ENCODE measurements at places on chromosomes 5 and 9.

DNA sequence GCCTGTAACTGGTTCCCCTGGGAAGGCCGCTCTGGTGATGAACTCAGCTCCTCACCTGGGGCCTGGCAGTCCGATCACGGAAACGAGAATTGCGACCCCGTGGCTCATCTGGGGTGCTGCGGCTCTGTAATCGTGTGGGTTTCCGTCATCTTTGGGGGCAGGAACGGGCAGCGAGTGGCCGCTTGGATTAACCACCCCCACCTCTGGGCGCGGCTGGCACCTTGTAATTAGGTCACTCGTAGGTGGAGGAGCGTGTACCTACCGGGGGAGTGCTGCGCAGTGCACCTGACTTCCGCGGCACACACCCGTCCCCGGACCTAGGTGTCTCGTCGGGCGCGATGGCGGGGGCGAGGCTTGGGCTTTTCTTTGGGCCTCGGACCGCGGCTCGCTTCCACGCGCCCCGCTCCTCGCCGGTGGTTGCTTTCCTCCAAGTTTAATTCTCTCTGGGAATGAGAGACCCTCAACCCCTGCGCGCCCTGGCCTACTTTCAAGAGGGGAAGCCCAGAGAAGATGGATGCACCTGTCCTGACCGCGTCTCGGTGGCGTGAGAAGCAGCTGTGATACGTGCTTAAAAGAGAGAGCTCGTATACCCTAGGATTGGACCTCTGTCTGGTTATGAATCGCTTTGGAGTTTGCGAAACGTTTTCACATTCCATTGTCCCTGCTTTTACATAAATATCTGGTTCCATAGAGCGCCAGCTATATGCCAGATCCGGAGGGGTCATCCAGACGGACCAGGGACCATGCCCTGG is 744 bp upstream of the PPP2CA start:
- no peak for DNase-seq

GRCh38 chr5:137492331-137492730 is 6.8 kb downstream of the SPOCK1 start:
- no peak for DNase-seq

DNA sequence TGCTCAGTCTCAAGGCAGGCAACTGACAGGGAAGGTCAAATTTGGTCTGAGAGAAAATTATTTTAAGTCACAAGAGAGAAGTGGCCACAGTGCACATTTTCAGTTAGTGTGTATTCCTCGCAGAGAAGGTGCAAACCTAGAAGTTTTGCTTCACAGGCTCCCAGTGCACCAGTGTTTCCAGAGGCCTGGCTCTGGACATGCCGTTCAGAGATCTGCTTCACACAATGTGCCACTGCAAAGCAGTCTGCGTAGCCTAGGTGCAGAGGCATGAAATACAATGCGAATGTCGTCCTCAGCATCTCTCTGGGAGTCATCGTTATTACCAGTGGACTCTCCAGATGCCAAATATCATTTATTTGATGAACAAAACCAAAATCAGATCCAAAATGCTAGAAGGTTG is 147.8 kb downstream of the MAPKAP1 start:
- DNase-seq = no peak

DNA sequence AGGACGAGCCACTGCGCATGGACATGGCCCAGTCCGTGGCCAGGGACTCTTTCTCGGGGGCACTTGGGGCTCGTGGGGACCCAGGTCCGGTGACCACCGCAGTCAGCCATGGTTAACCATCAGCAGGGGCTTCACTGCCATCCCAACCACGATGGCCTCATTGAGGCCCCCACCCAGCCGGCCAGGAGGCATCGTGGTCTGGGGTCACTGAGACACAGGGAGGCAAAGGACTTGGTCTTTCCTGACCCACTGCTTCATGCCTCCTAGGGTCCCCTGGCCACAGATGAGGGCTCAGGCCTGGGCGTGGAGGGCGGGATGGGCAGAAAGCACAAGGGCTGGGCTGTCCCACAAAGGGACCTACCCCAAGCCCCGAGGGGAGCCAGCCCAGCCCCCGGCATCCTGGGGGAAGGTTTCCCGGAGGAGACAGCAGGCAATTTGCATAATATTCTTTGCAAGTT is 6.6 kb downstream of the NACC2 start:
- no peak for DNase-seq

- DNase-seq = no peak
Measured at GRCh38 chr9:942805-943580, 33.5 kb upstream of the DMRT3 start.

GRCh38 chr5:97601651-97602050 is 418.6 kb upstream of the RIOK2 start:
- no peak for DNase-seq

DNA sequence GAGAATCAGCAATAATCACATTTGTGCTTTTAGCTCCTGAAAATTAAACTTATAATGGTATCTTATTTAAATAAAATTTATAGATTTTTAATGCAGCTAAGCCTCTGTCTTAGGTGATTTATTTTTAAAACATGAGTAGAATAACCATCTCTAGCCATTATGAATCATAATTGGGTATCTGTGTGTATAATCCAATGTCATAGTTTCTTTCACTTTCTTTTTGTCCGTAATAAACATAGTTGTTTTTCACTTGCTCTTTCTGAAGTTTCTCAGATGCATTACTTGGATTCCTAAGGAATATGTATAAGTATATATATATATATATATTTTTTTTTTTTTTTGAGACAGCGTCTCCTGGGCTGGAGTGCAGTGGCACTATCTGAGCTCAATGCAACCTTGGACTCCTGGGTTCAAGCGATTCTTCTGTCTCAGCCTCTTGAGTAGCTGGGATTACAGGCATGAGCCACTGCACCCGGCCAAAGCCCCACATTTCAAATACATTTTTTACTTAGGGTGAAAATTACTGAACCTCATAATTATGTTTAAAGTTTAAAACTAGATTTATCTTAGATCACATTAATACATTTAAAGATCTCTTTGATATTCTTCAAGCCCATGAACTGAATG is 377.1 kb downstream of the PRDM9 start:
- no peak for DNase-seq

- DNase-seq = no peak
Measured at GRCh38 chr9:120630333-120630732, 50.4 kb upstream of the CDK5RAP2 start.

DNA sequence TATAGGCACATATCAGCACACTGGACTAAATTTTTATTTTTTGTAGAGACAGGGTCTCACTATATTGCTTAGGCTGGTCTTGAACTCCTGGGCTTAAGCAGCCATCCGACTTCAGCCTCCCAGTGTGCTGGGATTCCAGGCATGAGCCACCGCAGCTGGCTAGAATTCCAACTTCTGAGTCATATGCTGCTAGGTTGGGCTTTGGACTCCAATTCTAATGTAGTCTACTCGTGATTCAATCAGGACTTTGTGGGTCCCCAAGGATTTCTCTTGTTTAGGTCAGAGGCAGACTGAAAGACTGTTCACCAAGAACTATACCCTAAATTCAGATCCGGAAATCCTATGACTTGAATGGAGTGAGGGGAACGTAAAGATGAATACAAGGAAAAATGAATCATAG is 68.2 kb upstream of the CHD1 start:
- DNase-seq = no peak

DNA sequence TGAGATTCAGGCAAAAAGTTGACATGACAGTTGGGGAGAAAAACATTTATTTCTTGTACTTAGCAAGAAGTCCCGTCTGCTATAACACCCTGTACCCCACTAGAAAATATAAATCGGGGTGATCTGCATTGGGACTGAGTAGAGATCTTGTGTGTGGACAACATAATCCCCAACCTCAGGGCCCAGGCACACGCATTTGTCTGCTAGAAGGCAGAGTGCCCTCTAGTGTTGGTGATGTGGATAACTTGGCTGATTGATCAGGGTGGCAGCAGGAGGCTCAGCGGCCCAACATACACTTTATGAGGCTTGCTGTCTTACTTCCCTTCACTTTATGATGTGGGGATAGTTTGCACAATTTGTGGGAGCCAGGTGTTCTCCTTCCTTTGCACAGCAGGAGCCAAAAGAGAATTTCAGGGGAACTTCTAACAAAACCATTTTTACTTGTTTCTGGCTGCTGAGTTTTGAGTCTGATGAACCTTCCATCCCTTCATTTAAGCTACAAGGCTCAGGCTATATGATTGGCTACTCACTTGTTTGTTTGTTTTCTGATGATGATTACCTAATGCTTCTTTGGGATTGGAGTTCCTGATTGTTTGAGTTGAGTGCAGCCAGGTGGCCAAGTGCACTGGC is 263.2 kb downstream of the DMAC1 start:
- DNase-seq = no peak

DNA sequence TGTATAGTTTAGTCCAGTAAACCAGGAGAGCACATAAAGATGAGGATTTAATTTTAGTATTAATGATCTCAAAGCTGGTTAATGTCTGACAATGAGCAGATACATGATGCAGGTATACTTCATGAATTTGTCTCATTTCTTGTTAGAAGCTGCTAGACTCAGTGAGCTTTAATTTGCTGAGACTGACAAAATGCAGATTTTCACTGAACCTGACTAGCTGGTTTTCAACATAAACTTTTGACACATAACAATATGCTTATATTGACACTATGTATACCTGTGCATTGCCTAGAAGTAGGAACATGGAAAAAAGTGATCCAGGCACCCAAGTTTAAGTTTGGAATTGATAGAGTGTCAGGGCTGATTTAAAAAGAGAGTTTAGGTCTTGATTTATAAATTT is 10.8 kb downstream of the UBLCP1 start:
- no peak for DNase-seq

GRCh38 chr9:134551176-134551575 is 90.4 kb upstream of the COL5A1 start:
- DNase-seq = no peak

GRCh38 chr5:134554319-134555222 is 29.1 kb downstream of the JADE2 start:
- no peak for DNase-seq
